ENCODE measurements at places on chromosomes 13 and 19.

DNA sequence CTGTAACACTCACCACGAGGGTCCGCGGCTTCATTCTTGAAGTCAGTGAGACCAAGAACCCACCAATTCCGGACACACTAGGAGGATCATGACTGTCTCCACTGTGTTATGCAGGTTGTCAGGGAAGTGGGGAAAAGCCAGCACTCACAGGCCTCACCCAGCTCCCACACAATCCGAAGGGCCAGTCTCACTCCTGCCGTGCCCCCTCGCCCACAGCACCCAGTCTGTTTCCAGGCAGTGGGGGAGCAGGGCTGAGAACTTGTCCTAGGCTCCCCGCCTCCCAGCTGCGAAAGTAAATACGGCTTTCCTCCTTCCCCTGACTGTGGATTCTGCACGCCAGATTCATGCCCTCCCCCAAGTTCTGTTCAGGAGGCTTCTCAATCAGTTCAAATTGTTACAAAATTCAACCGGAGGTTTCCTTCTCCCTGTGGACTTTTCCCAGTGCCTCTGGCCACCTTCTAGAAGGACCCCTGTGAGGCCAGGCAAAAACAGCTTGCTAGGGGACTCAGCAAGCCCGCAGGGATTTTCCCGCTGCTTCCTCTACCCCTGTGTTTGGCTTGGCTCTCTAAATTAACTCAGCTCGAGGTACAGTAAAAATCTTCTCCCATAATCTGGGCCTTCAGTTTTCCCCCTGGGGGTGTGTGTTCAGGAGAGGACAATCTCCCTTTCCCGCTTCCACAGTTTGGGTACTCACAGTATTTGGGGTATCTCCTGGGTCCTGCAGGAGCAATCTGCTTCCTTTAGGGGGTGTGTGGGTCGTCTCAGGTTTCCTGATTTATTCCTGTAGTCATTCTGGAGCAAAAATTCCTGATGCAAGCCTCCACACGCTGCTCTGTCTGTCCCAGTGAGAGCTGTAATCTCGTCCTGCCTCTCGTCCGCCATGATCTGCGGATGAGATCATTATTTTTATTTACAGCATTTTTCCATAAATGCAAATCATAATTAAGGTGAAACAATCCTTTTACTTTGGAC lies 899.8 kb downstream of the GPC5 start:
- DNase-seq: no peak

- peak; percentile 67 for DNase-seq
These were observed 545 bp downstream of the LIPE start for GRCh38 chr19:42426643-42427042.

- peak; percentile 81 for DNase-seq
These were observed 65.3 kb upstream of the MCF2L start for GRCh38 chr13:112903606-112904195.

- DNase-seq: no peak
These were observed 15.2 kb downstream of the SAE1 start for GRCh38 chr19:47145639-47146486.

DNA sequence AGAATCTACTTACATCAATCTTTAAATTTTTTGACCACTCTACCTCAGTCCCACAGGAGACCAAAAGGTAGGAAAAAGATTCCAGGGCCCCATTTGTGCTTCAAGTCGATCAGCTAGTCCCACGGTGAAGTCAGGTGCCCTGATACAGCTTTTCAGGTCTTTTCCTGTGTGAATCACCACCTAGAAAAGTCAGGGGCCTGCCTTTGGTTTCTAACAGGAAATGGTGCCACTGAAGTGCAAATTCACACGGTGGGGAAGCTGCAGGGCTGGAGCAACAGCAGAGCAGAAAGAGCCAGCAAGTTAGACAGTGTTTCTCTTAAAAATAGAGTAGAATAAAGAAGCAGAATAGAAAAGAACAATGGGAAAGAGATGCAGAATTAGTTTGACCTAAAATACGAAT lies 107.5 kb downstream of the KLF12 start:
- DNase-seq: no peak

- no peak for DNase-seq
These were observed 548 bp upstream of the P2RY11 start for GRCh38 chr19:10110972-10111317.

DNA sequence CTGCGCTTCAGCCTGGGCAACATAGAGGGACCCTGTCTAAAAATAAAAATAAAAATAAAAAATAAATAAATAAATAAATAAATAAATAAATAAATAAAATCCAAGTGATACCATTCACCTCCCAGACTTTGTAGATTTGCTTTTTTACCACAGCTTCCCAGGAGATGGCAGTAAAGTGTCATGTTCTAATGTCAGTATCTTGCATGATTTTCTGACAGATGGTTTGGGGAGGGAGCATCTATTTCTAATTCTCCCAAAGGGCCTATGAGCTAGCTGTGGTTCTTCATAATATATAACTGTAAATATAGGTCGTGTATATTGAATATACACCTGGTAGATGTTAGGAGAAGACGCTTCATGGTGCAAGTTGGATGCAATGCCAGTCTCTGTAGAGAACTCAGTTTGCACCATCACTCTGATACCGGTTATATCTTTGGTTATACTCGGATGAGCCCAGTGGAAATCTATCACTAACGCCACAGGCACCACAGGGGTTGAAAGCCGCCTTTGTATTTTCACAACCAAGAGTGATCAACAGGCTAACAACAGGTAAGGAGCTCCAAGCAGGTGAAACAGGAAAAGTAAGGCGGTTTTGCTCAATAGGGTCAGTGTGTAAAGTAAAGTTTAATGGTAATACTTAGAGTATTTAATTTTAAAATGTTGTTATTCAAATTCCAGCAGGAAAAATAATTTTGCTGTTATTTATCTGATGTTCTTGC lies 13.9 kb downstream of the APLP1 start:
- DNase-seq: peak; percentile 72

- no peak for DNase-seq
These were observed 4.5 kb upstream of the EEF1AKMT1 start for GRCh38 chr13:20778311-20778710.

GRCh38 chr13:105721016-105721415 lies 814.4 kb downstream of the EFNB2 start:
- DNase-seq: no peak

DNA sequence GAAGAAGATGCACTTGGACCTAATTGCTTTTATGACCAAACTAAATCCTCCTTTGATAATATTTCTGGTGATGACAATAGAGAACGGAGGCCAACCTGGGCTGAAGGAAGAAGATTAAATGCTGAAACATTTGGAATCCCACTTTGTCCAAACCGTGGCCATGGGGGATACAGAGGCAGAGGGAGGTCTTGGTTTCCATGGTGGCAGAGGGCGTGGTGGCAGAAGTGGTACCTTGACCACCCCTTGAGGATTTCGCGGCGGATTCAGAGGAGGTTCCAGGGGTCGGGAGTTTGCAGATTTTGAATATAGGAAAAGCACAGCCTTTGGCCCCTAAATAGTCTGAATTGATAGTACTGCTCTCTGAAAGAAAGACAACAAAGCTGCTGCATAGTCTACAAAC lies 7.2 kb upstream of the LILRB3 start:
- no peak for DNase-seq

- no peak for DNase-seq
These were observed 11.1 kb downstream of the ZC3H4 start for GRCh38 chr19:47102346-47103060.

GRCh38 chr13:105918842-105919741 lies 616.4 kb downstream of the EFNB2 start:
- DNase-seq: peak; percentile 78

DNA sequence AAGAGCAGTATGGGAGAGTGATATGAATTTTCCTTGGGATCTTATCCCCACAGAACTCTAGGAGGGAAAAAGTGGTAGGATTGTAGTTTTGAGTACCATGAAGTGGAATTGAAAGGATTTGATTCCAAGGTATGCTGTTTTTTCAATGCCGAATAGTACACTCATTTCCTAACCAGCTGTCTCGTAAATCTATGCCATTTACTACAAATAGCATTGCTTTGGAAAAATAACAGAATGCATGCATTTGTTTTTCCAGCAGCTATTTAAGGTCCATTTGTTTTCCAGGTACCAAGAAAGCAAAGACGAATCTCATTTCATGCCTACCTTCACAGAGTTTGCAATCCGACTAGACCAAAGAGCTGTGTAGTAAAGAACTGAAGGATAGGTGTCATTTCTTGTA lies 10.5 kb downstream of the POLR1D start:
- DNase-seq: no peak

DNA sequence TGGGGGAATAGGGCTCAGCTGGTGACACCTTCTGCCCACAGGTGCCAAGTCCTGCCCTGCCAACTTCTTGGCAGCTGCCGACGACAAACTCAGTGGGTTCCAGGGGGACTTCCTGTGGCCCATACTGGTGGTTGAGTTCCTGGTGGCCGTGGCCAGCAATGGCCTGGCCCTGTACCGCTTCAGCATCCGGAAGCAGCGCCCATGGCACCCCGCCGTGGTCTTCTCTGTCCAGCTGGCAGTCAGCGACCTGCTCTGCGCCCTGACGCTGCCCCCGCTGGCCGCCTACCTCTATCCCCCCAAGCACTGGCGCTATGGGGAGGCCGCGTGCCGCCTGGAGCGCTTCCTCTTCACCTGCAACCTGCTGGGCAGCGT lies 2.1 kb downstream of the P2RY11 start:
- DNase-seq: no peak

DNA sequence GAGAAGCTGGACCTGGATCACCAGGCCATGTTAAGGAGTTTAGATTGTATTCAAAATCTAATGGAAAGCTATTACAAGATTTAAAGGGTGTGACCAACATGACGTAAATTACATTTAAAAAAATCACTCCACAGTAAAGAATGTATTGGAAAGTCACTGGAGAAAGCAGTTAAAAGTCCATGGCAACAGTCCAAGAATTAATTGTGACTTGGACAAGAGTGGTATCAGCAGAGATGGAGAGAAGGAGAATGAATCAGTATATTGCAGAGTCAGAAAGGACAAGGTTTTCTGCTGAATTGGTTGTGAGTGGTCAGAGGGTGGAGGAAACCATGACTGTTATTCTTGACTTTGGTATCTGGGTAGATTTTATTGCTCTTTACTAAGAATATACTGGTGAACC lies 535.1 kb upstream of the SLITRK1 start:
- no peak for DNase-seq

DNA sequence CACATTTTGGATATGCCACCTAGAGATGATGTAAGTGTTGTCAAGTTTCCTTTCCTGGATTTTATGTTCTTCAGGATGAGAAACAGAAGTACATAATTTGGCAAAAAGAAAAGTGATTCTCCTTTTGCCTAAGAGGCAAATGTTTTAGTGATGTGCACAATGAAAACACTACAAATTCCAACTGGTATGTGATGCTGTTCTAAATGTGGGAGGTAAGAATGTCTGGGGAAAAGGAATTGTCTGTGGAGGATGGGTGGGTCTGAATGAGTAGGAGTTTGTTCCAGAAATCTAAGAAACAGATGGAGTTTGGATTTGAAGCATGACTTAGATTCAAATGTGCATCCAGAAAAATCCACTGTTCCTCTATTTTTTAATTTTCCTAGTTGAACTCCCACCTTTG lies 473.6 kb upstream of the SPRY2 start:
- DNase-seq: no peak

DNA sequence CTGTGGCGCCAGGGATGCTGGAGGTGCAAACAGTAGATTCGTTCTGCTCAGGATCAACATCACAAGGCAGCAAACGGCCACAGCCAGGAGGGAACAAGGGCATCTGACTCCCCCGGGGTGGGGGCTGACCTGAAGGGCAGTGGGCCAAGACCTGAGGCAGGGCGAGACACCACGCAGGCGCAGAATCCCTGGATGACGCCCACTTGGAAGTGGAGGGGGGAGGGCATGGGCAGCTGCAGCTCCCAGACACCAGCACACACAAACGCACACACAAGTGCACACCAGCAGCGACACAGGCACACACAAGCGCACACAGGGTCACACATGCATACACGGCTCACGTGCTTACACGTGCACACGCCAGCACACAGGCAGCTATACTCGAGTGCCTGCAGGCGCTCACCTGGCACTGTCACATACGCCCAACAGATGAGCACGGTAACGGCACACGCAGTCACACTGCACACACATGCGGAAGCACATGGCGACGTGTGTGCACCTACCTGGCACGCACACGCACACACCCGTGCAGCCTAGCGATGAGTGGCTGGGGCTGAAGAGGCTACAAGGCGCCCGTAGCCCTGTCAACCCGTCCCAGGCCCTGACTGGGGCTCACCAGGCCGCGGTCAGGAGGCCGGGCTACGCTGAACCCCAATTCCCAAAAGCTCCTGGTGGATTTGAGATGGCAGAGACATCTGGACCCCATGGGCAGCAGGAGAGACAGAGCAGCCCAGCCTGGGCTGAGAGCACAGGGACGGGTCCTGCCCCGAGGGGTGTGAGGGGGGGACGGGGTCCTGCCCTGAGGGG lies 5.5 kb downstream of the C2CD4C start:
- DNase-seq: peak; percentile 65

- peak; percentile 95 for DNase-seq
These were observed 4.8 kb downstream of the RPS16 start for GRCh38 chr19:39430675-39431593.

DNA sequence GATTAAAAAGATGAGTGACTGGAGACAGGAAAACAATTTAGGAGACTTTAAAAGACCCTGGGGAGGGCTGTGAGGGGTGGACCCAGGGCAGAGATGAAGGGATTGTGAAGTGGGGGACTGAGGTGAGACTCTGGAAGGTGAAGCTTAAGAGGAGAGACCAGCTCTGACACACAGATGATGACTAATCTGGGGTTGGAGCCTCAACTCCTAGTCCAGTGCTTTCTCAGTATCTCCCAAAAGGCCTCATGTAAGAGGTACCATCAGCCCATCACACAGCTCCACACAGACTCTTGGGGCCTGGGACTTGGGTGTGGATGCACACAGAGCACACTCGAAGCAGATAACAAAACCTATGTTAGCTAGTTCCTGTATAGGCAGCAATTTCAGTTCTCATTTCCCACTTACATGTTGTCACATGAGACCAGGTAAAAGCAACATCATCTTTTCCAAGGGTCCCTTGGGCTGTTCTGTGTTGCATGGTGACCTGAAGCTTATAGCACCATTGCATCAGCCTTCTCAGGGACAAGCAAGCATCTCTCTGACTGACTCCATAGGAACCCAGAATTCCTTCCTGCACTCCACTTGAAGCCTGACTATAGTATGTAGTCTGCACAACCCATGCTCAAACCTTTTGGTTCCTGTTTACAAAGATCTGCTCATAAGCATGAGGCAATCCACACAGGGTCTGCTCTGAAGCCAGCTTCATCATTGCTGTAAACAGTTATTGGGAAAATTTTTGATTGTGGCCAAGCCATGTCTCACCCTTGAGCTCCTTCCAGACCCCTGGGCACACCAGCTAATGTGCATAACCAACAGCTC lies 88.6 kb upstream of the MYCBP2 start:
- DNase-seq: no peak

DNA sequence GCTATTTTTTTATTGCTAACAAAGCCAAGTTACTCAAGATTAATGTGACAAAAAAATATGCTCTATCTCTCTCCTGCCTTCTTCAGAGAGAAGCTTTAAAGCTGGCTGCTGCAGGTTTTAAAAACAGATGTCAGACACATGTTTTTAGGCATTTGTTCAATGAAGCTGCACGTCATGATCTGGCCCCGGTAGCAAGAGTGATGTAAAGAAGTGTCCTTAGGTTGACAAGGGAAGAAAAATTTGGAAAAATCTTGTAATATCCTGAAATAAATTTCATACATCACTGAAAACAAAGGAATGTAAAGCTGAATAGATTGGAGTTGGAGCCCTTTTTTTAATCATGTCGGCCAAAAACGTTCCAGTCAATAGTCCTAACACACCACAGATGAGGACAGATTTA lies 531.4 kb upstream of the NBEA start:
- DNase-seq: no peak
